ENCODE measurements at places on chromosomes 12 and 14.

GRCh38 chr12:14843425-14843887 is at the start of gene ART4:
ART4 (minus strand) TSS chr12:14843526; CDS start chr12:14843113, 413 bp downstream.
- peak; percentile 58 for DNase-seq

- DNase-seq: no peak
Observed at GRCh38 chr14:35079742-35080141, 33.7 kb downstream of the FAM177A1 start.

DNA sequence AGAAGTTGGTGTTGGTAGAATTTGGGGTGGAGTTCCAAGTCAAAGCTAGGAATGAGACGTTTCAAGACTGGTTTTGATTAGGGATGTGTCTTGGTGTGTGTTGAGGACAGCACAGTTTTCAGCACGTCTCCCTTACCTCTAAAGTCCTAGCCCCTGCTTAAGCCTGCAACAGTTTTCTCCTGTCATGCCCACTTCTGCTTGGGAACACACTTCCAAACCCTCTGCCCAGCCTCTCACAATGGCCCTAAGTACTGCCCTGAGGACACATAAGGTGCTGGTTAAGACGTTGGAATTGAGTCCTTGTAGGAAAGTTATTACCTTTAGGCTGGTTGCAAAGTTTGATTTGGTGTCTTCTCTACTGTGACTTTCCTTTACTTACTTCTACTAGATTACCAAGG is 710 bp upstream of the BMAL2 start:
- no peak for DNase-seq

GRCh38 chr12:110657747-110658146 is 31.2 kb downstream of the HVCN1 start:
- DNase-seq: no peak

DNA sequence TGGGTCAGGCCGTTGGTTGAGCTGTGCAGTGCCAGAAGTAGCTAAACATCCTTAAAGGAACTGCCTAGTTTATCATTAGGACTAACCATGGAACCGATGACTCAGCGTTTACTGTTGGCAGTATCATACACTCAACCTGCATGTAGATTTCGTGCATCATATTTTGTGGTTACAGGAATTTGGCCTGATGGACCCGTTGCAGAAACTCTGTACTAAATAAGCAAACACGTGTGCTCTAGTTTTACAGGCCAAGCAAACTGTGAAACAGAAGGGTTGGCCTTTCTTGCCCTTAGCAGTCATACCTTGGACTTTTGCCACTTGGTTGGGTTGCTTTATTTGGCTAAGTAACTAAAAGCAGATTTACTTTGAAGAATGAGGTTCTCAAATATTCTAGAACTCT is 35.6 kb downstream of the DGLUCY start:
- DNase-seq: peak; percentile 48
